ENCODE measurements at places on chromosomes 11 and 22.

DNA sequence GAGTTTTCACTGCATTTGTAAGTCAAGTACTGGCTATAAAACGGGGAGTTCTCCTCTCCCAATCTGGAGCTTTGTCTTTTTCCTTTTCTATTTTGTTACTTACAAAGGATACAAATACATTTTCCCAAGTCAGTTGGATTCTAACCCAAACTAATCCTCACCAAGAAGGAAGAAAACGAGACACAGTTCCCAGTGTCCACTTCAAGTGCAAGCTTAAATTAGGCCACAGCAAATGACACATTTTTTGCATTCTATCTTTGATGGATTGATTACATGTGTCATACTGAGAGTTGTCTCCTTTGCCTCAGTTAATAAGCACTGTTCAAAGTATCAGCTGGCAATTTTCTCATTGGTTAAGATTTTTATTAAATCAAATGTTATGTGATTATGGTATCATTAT is 296.7 kb upstream of the ANO5 start:
- DNase-seq, result no peak

- DNase-seq, result no peak
These were observed 228.1 kb downstream of the TENM4 start for GRCh38 chr11:79212741-79213190.

GRCh38 chr11:96082936-96083335 is 159.0 kb upstream of the MTMR2 start:
- DNase-seq, result no peak

DNA sequence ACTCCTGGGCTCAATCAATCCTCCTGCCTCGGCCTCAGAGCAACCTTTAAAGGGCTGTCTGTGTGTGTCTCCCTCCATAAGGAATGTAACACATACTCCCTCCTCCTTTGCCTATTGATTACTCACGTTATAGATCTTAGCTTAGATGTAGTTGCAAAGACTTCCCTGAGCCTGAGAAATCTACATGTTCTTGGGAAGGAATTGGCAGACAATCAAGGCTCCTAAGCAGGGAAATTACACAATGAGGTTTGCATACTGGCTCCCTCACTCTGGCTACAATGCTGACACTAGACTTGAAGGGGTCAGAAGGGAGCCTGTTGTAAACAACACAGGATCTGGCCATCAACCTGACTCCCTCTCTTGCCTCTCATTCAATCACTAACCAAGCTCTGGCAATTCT is 5.2 kb upstream of the OLFML1 start:
- DNase-seq, result no peak
